GF-D8 (cell line): ENCODE measurements at places on chromosomes 6 and 20.
A peak's percentile ranks its signal among the peaks of the same experiment; 100 is the strongest.

- DNase-seq = no peak
Observed at GRCh38 chr6:169972101-169972651, 220.8 kb downstream of the ERMARD start.

DNA sequence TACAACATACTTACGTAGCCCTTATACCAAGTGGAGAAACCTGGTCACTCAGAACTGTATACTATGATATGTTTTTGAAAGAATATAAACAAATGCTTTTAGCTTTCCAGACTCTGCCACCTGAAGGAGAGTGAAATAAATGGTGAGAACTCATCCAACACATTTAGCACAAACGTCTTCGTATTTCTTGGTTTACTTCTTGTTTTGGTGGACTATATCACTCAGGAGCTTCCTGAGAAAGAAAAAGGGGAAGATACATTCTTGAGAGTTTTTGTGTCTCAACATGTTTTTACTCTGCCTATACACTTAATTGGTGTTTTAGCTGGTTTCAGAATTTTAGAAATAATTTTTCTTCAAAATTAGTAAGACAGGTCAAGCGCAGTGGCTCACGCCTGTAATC is 19.4 kb upstream of the CTAGE9 start:
- DNase-seq = no peak

DNA sequence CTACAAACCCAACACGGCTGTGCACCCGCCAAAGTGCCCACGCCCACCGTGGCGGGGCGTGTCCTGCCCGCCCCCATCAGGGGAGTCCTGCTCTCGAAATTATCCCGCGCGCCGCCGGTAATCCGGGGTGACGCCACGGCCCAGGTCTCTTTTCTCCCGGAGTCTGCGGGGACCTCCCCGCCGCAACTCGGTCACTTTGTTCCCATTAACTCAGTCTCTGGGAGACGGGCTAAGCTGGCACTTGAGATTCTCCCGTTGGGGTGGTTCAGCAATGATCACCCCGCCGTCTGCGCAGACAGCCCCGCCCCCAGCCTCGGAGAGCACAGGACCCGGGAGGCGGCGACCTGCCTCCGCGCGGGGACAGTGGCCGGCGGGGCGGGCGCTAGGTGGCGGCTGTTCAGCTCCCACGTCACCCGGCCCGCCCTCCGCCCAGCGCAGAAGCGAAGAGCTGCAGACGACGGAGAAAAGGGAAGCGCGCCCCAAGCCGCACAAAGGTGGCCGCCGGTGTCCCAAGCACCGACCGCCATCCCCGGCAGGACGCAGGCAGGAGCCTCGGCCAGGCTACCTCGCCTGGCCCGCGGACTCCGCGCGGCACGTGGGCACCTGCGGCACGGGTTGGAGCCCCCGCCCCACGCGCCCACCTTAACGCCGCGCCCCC is 31.5 kb downstream of the SF3B5 start:
- peak; percentile 75 for DNase-seq

DNA sequence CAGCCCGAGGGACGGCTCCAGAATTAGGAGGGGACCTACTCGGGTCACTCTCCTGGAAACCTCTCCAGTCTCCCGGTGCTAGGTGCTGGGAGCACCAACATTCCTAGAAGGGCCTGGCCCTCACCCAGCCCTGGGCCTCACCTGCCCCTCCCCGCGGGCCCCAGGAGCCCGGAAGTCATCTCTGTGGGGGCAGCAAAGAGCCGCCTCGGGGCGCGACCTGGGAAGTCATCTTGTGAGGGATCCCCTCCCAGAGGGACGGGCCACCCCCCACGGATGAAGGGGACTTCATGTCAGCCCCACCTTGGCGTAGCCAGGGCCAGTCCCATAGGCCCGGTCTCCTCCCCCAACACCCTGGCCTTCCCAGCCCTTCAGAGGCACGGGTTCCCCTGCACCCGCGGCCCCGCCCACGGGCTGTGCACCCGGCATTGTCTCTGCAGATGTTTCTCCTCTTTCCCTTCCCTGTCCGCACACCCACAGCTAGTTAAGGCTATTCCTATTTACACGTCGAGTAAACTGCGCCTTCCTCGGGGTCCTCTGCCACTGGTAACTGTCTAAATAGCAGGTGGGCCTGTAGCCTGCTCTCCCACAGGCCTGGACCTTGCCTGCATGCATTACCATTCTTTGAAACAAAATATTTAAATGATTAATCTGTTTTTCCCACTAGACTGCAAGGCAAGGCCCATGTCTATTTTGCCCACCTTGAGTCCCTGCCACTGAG is 896 bp upstream of the RNASET2 start:
- peak; percentile 40 for DNase-seq

- DNase-seq = no peak
Observed at GRCh38 chr6:15780437-15780836, 117.6 kb upstream of the DTNBP1 start.

- no peak for DNase-seq
Observed at GRCh38 chr20:44643596-44644229, 7.8 kb downstream of the ADA start.

DNA sequence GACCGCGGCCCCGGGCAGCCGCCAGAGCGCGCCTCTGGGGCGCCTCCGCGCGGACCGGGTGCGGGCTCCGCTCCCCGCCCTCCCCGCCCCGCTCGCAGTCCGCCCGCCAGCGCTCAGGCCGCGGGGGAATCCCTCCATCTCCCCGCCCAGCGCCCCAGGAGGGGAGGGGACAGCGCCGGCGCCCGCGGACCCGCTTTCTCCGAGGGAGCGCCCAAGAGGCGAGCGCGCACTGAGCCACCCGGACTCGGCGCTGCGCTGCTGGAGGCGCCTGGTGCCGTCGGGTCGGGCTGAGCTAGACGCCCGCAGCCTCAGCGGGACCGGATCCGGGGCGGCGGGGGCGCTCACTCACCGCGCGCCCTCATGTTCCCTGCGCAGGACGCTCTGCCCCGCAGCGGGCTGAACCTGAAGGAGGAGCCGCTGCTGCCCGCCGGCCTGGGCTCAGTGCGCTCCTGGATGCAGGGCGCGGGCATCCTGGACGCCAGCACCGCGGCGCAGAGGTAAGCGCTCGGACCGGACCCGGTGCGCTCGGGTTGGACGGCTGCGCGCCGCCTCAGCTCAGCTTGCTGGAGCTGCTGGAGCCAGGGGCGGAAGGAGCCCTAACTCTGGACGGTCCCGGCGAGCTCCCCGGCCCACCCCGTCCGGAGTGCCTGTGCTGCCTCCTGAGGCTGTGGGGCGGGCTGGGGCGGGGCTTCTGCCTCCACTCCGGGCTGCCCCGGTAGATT is 867 bp downstream of the EBF4 start:
- no peak for DNase-seq

DNA sequence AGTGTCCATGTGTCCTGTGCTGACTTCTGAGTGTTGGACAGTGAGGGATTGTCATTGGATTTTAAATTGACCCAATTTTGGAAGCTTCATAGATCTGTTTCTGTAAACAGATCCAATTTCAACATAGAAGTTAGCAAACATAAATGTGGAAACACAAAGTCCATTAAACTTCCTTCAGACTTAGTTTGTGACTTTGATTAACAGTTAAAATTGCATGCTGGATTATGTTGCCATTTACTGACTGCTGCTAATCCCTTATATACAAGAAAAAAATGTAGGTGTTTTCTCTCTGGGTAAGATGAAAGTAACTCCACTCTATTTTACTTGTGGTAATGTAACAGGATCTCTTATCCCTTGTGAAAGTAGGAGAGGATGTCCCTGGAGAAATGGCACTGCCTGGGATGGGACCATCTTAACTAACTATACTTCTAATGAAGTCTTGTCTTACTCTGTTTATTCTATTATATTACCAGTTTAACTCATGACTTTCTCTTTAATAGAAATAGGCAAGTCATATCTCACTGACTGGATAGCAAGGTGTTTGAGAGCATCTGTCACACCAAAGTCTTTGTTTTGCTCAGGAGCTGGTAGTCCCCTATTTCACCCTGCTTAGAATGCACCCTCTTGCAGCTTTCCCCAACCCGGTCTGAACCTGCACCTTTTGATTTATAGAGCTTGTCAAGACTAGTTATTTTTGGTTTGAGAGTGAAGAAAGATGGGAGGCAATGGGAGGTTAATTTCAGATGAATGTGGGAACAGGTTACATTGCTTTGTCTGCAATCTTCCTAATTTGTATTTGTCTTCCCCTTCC is 7.2 kb downstream of the TPX2 start:
- no peak for DNase-seq

DNA sequence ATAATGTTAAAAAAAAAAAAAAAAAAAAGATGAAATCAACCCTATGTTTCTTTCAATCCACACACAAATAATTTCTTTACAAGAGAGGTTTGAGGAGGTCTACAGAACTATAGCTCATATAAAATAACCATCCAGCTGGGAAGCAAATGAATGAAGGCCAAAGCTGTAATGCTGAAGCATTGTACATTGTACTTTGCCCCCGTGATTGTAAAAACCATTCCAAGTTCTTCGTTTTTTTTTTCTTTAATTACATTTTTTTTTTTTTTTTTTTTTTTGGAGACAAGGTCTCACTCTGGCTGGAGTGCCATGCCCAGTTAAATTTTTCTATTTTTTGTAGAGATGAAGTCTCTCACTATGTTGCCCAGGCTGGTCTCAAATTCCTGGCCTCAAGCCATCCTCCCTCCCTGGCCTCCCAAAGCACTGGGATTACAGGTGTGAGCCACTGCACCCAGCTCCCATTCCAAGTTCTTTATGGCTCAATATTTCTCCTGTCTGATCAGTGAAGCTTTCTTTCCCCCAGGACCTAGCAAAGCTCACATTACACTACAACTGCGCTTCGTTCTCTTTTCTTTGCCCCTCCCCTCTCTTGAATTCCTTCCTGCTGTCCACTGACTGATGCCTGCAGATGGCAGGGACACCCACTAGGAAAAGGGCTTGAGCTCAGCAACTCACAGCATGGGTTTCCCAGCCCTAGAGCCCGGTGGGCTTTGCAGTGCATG is 53.0 kb upstream of the NOP56 start:
- no peak for DNase-seq

DNA sequence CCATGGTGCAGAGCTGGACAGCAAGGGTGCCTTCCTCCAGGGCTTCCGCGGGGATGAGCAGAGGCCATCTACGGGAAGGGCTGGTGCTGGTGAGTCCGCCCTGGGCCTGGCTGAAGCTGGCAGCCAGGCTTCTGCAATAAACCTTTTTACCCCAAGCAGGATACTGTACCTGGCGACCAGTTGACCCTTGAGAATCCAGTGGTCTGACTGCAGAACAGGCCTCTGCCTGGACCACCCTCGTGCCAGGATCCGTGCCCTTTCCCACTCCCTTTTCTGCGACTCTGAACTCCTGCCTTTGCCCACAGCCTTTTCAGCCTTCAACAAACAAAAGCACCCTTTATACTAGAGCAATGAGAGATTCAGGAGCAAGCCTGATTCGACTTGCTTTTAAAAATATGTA is 18.9 kb downstream of the CDH26 start:
- DNase-seq = no peak

GRCh38 chr6:19342616-19343015 is 494.6 kb upstream of the ID4 start:
- no peak for DNase-seq
